ENCODE measurements at places on chromosomes 3 and 15.

DNA sequence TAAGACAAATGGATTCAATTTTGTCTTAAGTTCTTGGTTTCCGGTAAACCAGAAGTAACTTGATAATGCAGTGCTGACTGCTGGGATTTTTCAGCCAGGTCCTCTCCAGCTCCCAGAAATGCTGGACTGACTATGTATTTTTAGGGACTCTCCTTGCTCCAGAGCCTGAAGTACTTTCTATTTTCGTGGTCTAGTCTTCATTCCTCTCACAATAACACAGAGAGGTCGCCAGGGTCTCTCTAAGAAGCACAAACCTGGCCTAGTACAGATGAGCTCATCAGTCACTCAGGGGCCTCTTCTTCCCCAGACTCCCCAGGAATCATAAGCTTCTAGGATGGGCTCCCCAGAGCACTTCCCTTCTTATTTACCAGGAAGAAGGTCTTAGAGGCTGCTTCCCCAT is 85.8 kb downstream of the FAM174B start:
- no peak for DNase-seq

- no peak for DNase-seq
These were observed 13.9 kb downstream of the RASGRF1 start for GRCh38 chr15:79076661-79077060.

GRCh38 chr15:69435985-69436384 is 16.6 kb upstream of the RPLP1 start:
- DNase-seq = no peak

- DNase-seq = no peak
These were observed 25.4 kb downstream of the ALDH1A2 start for GRCh38 chr15:58040150-58040549.

DNA sequence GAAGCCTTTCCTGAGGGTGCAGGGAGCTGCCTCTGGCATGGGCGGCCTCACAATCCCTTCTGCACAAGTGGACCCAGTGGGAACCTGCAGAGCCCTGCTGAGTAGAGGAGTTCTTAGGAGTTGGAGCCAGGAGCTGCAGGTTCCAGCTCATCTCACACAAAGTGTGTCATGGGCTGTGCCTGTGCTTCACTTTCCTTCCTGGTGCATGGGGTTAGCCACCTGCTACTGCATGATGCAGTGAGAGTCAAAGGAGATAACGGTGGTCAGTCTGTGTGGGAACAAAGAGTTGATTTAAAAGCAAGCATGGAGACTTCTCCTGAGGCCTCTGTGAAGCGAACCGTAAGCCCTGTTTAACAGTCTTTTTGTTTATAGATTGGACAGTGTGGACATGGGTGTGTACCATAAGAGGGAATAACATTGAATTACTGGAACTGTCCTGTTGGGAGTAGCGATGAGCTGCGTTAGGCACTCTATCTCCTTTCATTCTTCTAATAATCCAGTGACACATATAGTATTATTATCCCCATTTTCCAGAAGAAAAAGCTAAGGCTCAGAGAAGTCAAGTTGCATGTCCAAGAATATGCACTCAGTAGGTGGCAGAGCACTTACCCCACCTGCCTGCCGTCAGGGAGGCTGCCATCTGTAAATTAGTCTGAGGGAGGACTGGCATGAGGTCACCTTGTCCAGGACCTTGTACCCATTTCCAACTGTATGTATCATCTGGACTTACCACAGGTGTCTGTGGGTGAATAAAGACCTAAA is 68.7 kb upstream of the PRR23C start:
- DNase-seq = no peak

GRCh38 chr3:191412759-191413158 is 48.2 kb upstream of the PYDC2 start:
- DNase-seq = no peak
